ENCODE measurements at places on chromosomes 11 and 22.
A peak's percentile ranks its signal among the peaks of the same experiment; 100 is the strongest.

GRCh38 chr11:100774132-100774531 is 87.0 kb downstream of the ARHGAP42 start:
- DNase-seq = no peak

- DNase-seq = no peak
These were observed 36.0 kb downstream of the MADD start for GRCh38 chr11:47305734-47306483.

DNA sequence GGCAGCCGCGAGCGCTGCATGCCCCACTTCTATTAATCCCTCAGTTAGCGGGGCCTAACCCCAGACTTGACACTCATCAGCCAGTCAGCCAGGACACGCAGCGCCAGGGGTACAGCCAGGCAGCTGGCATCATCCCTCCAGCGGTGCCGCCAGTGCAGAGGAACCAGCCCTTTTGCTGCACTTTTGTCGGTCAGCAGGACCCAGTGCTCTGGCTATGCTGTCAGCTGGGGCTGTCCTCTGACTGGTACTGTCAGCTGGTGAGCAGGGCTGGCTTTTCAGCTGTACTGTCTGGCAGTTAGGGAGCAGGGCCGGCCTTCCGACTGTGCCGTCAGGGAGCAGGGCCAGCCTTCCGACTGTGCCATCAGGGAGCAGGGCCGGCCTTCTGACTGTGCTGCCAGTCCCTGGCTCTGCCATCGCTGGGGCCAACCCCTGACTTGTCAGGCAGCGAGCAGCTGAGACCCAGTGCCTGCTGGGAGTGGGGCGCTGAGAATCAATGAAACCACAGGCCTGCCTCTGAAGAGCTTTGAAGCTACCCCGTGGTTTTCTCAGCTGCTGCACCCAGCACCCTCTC is 115.4 kb downstream of the KIAA1671 start:
- peak; percentile 91 for DNase-seq

- DNase-seq = no peak
These were observed 66.8 kb downstream of the TSPAN18 start for GRCh38 chr11:44793350-44794090.

GRCh38 chr22:44793506-44794172 is 41.3 kb downstream of the ARHGAP8 start:
- DNase-seq = no peak

GRCh38 chr11:46917109-46917761 is 1.1 kb downstream of the LRP4 start:
- DNase-seq = no peak

- DNase-seq = no peak
These were observed 2.6 kb upstream of the LTBP3 start for GRCh38 chr11:65560555-65561418.

- no peak for DNase-seq
These were observed 62.2 kb downstream of the ARFGAP3 start for GRCh38 chr22:42794551-42795510.

GRCh38 chr11:26905368-26905767 is 88.5 kb upstream of the FIBIN start:
- no peak for DNase-seq

GRCh38 chr22:47552541-47553205 is 790.2 kb downstream of the TBC1D22A start:
- DNase-seq = no peak

GRCh38 chr22:31212783-31213629 is 908 bp downstream of the LIMK2 start:
- no peak for DNase-seq

GRCh38 chr11:34449013-34449412 is 10.3 kb downstream of the CAT start:
- DNase-seq = peak; percentile 21

- no peak for DNase-seq
These were observed 23.4 kb downstream of the ZNF202 start for GRCh38 chr11:123718063-123718462.

DNA sequence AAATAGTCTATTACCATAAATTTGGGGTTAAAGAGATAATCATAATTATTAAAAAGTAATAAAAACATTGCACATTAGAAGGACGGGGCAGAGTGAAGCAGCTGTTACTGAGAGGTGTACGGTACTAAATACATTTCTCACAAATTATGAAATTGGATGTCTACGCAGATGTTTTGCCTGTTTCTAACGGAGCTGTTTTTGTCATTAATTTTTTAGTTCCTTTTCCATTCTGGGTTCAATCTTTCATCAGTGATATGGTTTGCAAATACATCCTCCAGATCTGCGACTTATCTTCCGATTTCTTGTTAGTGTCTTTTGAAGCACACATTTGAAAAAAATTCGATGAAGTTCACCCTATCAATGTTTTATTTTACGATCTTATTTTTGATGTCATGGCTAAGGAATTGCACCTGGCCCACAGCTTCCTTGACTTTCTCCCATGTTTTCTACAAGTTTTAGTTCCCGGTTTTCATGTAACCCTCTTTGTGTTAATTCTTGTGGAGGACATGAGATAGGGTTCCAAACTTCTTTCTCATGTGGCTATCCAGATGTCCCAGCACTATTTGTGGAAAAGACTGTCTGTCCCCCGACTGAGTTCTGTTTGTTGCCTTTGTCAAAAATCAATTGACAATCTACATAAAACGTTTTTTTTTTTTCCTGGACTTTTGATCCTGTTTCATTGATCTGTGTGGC is 21.3 kb upstream of the KRTAP5-6 start:
- no peak for DNase-seq

DNA sequence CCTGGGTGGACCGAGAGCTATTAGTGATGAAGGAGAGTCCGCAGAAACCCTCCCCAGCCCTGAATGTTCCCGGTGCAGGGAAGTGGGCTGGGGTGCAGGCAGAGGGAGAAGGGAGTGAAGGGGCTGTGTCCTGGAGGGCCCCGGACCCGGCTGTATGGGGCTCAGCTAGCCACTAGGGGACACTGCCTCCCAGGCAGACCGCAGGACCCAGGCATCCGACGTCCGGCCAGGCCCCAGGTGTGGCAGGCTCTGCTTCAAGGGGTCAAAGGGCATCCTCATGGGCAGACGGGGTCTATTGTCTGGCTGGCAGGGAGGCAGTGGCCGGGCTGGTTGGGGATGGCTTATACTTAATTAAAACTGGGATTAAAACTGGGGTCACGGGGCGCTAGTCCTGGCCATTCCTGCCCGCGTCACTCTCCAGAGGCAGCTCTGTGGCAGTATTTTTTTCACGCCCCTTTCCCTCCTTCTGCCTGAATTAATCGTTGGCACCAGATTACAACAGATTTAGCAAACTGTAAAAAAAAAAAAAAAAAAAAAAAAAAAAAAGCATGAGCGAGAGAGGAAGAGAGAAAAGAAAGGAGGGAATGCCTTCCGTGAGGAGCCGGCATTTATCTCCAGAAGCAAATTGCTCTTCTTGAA is 5.1 kb downstream of the FLRT1 start:
- DNase-seq = no peak

- no peak for DNase-seq
These were observed 238.4 kb upstream of the FAT3 start for GRCh38 chr11:91986218-91986617.

- DNase-seq = no peak
These were observed 3.7 kb downstream of the MICALL1 start for GRCh38 chr22:37909766-37910165.

GRCh38 chr22:25492841-25493734 is 71.4 kb upstream of the GRK3 start:
- no peak for DNase-seq

- peak; percentile 23 for DNase-seq
These were observed 816 bp upstream of the PLEKHA7 start for GRCh38 chr11:17014833-17015626.

GRCh38 chr11:111925953-111926352 is 7.2 kb downstream of the C11orf52 start:
- DNase-seq = no peak

DNA sequence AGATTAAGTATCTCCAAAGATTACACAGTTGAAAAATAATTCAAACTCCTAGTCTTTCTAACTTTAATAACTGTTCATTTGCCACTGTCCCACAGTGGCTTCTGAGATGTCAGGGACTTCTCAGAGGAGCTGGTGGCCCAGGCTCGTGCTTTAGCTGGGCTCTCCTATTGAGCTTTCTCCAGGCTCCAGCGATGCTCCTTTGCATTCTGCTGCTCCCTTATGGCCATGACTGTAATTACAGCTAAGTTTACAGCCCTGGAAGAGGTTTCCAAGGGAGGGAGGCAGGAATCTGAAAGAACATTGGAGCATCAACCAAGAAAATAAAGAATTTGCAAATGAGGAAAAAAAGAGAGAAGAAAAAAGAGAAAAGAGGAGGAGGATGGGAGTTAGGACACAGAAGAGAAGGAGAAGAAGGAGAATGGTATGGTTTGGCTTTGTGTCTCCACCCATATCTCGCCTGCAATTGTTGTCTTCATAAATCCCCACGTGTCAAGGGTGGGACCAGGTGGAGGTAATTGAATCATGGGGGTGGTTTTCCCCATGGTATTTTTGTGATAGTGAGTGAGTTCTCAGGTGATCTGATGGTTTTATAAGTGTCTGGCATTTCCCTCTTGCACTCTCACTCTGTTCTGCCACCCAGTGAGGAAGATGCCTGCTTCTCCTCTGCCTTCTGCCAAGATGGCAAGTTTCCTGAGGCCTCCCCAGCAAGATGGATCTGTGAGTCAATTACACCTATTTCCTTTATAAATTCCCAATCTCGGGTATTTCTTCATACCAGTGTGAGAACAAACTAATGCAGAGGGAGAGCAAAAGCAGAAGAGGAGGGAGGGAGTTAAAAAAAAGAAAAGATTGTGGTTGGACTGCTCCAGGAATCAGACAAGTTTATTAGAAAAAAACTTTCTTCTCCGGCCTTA is 857.0 kb downstream of the KCNA4 start:
- DNase-seq = no peak

DNA sequence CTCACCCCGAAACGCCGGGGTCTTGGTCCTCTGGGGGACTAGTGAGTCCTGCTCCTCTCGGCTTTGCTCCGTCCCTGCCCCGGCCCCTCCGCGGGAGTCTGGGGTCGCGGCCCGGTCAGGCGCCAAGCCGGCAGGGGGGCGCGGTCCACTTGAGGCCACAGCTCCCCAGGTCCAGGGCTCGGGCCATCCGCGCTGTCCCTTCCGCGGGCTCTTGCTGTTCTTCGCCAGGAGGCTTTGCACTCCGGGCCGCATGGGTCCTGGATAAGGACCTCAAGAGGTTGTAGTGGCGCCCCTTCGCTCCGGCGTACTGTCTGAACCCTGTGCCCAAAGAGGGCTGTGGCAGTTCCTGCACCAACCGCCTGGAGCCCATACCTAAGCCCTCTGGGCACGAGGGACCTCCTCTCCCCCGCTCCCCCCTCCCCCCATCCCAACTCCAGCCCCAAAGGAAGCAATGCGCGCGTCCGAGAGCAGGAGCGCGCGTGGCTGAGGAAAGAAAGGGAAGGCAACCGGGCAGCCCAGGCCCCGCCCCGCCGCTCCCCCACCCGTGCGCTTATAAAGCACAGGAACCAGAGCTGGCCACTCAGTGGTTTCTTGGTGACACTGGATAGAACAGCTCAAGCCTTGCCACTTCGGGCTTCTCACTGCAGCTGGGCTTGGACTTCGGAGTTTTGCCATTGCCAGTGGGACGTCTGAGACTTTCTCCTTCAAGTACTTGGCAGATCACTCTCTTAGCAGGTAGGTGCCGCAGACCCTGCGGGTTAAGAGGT is at the start of gene ADM:
Gene ADM, plus strand, starts transcription at position 579 of the 767 bp plus-strand sequence. CDS start 628 bp downstream, outside the sequence.
- peak; percentile 44 for DNase-seq

- DNase-seq = peak; percentile 60
These were observed 4.6 kb upstream of the IL17REL start for GRCh38 chr22:50016988-50017700.

DNA sequence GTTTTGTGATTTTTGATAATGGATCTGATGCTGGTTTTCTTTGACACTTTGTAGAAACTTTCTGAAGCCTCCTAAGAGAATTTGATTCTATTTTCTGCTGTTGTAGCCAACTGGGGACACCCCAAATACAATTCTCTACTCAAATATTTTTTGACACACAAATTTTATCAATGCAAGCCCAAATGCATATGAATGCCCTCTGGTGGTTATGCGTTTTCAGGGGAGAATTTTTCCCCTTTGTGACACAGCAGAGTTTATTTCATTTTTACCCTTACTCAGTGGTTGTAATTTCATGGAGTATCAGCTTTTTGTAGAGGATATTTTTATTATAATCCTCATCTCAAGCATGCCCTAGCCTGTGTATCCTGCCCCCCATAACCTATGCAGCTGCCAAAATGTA is 44.7 kb upstream of the MTMR2 start:
- no peak for DNase-seq

DNA sequence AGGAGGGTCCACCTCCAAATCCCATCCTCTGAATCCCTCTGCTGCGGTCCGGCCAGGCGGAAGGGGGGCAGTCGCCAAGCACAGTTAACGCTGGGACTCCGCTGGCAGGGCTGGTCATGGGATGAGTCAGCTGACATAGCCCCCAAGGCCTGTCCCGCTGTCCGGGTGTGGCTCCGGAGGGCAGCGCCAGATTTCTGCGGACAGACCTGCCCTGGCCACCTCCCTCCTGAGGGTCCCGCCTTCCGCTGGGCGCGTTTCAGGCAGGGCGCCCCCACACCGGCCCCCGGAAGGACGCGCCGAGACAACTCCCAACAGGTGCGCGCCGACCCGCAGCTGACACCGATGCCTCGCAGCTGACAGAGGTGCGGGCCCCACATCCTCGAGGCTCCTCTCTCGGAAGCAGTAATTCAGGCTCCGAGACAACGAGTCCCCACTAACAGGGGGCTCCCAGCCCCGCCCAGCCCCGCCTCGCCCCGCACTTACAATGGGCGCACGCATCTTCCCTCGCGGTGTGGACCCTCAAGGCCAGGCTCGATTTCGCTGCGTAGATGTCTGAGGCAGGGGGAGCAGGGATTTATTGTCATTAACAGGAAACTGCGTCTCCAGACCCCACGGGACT is 607 bp downstream of the PLAAT3 start:
- DNase-seq = peak; percentile 44

GRCh38 chr11:111059726-111060125 is 185.8 kb upstream of the POU2AF2 start:
- no peak for DNase-seq

- DNase-seq = no peak
These were observed 629.9 kb downstream of the JRKL start for GRCh38 chr11:97019754-97020153.

DNA sequence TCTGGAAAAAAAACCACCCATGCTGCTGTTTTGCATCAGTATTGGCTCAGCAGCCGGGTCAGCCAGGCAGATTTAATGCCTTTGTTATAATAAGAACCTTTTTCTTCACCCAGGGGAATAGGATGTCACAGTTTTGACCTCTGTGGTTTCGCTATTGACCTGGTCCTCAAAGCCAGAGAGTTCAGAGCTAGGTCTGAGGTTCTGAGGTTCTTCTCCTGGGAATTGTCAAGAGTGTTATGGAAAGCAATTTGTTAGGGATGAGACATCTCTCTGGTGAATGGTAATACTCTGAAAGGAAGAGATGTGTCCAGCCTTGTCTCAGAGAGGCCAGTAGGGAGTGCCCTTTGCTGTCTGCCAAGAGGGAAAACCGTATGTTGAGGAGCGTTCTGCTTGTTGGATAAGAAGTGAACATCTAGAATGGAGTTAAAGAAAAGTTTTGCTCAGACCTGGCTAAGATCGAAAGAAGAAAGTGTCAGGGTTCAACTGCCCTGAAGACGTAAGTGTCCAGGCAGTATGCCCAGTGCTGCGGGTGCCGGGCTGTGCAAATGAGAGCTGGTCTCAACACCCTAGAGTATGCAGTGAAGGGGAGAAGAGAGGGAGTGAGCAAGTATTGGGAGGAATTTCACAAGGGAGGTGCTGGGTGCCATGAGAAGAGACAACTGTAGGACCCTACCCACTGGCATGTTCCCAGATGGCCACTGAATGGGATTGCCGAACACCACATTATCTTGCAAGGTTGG is 150.9 kb upstream of the TTC12 start:
- DNase-seq = no peak

GRCh38 chr11:66373265-66373664 is 1.7 kb upstream of the SLC29A2 start:
- DNase-seq = no peak

Data from activated CD4-positive, alpha-beta memory T cell treated with anti-CD3 and anti-CD28 coated beads, Interleukin-2, amount 10 ng/mL, durations not matched to agents 7 days and 5 days (primary cell).